ENCODE measurements at places on chromosomes 7 and 10.

- DNase-seq: no peak
These were observed 132.1 kb downstream of the NRBF2 start for GRCh38 chr10:63265222-63265617.

DNA sequence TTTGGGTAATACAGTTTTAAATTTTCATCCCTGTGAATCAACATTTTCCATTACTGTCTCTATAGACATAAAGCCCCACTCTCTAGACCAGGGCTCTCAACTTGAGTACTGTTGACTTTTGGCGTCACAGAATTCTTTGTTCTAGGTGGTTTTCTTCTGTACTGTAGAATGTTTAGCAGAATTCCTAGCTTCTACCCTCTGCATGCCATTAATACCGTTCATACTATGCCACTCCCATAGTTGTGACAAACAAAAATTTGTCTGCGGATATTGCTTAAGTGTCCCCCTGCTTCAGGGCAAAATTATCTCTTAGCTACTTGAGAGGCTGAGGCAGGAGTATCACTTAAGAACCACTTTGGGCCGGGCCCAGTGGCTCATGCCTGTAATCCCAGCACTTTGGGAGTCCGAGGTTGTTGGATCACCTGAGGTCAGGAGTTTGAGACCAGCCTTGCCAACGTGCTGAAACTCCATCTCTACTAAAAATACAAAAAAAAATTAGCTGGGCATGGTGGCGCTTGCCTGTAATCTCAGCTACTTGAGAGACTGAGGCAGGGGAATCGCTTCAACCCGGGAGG lies 57.3 kb upstream of the NRG3 start:
- DNase-seq: no peak

GRCh38 chr10:77081481-77081891 lies 556.1 kb downstream of the KCNMA1 start:
- no peak for DNase-seq

GRCh38 chr7:105131033-105131656 lies 117.1 kb downstream of the KMT2E start:
- no peak for DNase-seq

- DNase-seq: no peak
These were observed 43.4 kb downstream of the PPIF start for GRCh38 chr10:79390551-79391229.

GRCh38 chr10:12327476-12327875 lies 21.9 kb upstream of the CAMK1D start:
- DNase-seq: no peak

DNA sequence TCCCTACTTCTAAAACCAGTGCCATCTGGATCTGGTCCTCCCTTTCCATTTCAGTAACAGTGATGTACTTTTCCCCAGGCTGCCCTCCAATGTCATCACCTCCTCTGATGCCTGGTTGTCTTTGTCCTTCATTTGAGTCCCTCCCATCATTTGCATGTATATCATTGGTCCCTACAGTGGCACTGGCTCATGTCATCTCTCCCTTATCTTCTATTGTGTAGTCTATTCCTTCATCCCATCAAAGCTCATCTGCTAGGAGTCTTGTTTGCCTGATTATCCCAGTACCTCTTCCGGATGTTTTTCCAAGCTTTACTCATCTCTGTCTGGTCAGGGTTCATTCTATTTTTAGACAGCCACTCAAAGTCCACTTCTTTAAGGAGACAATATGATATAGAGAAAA lies 292.9 kb upstream of the BMPER start:
- DNase-seq: no peak

DNA sequence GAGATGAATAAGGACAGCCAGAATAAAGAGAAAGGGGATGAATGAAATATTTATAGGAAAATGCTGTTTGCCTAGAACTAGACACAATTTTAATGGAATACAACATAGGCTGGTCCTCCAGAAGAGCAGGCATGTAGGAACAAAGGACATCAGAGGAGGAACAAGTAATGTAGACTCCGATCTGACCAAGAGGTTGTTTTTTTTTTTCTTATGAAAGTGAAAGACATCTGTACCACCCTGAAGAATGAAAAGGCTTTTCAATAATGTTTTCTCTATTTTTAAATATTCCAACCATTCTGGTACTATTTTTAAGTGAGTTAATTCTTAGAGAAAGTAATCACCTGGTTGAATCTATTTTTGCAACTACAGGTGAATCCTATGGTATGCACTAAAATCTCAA lies 136.9 kb upstream of the PTN start:
- DNase-seq: no peak

GRCh38 chr7:74066626-74067025 lies 17.0 kb upstream of the LIMK1 start:
- no peak for DNase-seq

GRCh38 chr10:68871105-68871711 lies 29.9 kb upstream of the DDX50 start:
- peak; percentile 12 for DNase-seq

- no peak for DNase-seq
These were observed 222.9 kb downstream of the CHRM2 start for GRCh38 chr7:137091396-137091795.

GRCh38 chr7:155464183-155464582 lies 6.3 kb downstream of the EN2 start:
- no peak for DNase-seq

DNA sequence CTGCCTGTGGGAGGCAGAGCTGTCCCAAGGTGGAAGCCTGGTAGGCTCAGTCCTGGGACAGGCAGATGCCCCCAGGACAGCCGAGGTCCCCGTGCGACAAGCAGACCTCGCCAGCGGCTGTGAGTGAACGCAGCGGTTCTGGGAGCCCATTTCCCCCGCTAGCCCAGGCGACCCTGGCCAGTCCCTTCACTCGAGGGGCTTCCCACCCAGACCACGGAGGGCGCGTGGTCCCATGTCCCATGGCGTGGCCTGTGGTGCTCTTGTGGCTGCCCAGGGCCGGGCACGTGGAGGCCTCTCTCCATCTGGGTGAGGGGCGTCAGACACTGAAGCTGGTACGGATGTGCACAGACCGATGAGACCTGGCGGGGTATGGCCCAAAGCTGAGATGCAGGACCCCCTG lies 67.9 kb downstream of the ELFN1 start:
- no peak for DNase-seq

GRCh38 chr7:1961701-1962276 lies 271.0 kb downstream of the MAD1L1 start:
- no peak for DNase-seq

GRCh38 chr7:141158561-141158960 lies 84.7 kb downstream of the TMEM178B start:
- no peak for DNase-seq

GRCh38 chr7:30351286-30351685 lies 66.9 kb downstream of the ZNRF2 start:
- no peak for DNase-seq

- no peak for DNase-seq
These were observed 332.7 kb upstream of the PFKP start for GRCh38 chr10:2734603-2735002.

DNA sequence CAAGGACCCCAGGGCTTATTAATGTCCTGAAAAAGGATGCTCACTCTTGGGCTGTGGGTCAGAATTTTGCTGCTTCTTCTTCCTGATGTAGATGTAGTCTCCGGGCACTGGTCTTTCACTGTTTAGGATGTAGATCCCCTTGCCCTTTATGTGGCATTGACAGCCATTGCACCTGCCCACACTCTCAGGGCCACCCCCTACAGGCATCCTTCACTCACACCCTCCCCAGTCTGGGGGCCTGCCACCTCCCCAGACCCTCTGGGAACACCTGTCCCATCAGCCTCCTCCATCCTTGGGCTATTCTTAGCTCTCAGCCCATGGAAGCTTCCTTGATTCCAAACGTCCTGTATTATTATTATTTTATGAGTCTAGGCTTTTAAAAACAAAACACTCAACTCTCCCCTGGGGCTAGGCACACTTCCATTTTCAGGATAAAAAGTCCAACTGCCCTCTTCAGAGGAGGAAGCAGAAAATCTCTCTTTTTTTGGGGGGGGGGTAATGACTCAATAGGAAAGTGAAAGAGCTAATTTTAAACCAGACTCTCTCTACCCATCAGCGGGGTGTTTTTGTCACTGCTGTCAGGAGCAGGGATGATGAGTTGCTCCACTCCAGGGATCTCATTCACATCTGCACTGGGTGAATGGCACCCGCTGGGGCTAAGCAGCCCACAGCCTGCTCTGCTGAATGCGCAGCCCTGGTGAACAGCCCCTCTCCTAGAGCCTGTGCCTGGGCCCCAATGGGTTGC lies 11.5 kb upstream of the KLRG2 start:
- no peak for DNase-seq

DNA sequence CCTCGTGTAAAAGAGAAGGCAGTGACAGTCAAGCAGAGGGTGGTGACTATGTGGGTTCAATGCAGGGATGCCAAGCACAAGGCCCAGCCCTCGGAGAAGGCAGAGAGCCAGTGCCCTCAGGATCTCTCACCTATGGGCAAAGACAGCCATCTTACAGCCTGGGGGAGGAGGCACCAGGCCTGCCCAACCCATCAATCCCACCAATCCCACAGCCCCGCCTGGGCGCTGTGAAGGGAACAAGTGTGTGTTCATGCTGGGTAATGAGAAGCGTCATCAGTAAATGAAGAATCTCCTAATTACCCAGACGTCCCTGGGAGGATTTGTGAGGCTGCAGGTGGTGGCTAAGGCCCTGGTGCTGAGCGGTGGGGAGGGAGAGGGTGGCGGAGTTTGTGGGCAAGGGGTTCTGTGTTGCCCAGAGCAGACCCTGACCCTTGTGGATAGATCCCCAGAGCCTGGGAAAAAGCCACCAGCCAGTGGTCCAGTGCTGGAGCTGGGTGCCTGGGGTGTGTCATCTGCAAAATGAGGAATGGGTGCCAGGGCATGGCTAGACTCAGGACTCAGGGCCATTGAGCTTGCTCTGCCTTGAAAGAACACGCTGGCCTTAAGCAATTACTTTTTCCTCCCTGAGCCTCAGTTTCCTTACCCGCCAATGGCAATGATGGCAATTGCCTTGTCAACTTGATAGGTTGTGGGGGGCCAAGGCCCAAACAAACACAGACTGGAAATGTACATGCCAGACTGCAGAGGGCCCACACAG lies 128.1 kb upstream of the UNC5B start:
- no peak for DNase-seq
